ENCODE measurements at places on chromosomes 13 and 19.

GRCh38 chr13:38952827-38953226, 37.8 kb downstream of the STOML3 start:
- no peak for DNase-seq

- DNase-seq = no peak
Measured at GRCh38 chr13:104571893-104572229, 1505.6 kb upstream of the SLC10A2 start.

GRCh38 chr19:43723588-43723987, 7.7 kb downstream of the IRGC start:
- peak; percentile 19 for DNase-seq

DNA sequence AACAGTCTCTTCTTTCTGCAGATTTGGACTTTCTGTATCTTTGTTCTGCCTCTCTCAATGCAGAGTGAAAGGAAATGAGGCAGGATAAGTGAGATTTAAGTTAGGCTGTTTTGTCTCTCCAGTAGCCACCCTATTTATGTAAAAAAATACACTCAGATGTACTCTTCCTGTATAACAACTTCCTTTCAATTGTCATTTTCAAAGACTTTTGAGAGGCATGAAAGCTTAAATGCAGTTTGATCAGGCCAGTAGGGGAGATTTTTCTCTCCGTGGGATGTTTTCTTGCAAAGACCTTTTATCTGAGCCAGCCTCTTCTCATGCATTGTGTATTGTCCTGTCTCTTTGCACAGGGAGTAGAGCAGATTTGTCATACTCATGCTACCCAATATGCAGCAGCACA, 166.8 kb downstream of the SLITRK5 start:
- DNase-seq = no peak

- peak; percentile 8 for DNase-seq
Measured at GRCh38 chr13:80361883-80362327, 21.0 kb upstream of the SPRY2 start.

DNA sequence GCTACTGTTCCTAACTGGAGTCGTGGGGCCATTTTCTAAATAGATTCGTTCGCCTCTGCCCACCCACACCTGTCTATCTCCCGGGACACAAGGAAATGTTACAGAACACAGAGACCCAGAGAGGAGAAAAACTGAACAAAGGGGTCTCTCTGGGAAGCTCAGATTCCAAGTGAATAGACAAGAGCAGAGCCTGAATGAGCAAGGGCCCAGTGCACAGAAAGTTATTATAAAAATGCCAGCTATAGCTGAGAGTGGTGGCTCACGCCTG, 27.2 kb upstream of the FEM1A start:
- DNase-seq = no peak

GRCh38 chr19:13373599-13373998, 132.7 kb downstream of the CACNA1A start:
- no peak for DNase-seq

DNA sequence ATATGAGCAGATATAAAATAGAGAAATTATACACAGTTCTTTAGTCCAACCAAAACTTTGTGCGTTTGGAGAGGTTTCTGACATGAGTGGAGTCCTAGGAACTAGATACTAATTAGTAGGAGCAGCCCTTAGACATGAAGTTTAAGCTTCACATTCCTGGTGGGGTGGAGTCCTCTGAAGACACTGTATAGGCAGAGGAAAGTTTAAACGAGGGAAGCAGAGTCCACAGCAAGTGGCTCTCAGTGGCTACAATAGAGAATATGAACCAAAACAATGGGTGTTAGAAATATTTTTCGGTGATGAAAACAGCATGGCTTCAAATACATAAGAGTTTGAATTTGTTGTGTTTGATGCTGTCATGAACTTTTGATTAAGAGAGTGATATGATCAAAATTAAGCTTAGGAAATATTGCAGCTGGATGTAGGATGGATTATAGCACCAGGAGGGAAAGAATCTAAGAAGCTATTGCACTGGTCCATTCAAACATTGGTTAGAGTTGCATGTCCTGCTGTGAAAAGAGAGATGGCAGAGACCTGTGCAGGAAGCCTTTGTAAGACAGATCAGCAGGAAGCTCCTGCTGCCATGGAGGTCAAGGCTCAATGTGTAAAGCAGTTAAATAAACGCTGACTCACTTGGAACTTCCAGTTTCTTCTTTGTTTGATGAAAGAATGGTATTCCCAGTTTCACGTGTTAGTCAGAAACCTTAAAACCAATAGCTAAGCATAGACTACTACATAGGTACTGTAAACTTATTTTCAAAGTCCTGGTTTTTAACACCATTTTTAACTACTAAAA, 175.2 kb downstream of the TDRD3 start:
- peak; percentile 66 for DNase-seq

GRCh38 chr13:79354285-79354684, 51.8 kb downstream of the RBM26 start:
- no peak for DNase-seq

GRCh38 chr19:45908956-45909355, 5.6 kb downstream of the NANOS2 start:
- DNase-seq = peak; percentile 30

- DNase-seq = no peak
Measured at GRCh38 chr13:74142257-74142656, 8.1 kb upstream of the KLF12 start.

GRCh38 chr13:52345048-52345447, 60.9 kb downstream of the THSD1 start:
- DNase-seq = peak; percentile 15

DNA sequence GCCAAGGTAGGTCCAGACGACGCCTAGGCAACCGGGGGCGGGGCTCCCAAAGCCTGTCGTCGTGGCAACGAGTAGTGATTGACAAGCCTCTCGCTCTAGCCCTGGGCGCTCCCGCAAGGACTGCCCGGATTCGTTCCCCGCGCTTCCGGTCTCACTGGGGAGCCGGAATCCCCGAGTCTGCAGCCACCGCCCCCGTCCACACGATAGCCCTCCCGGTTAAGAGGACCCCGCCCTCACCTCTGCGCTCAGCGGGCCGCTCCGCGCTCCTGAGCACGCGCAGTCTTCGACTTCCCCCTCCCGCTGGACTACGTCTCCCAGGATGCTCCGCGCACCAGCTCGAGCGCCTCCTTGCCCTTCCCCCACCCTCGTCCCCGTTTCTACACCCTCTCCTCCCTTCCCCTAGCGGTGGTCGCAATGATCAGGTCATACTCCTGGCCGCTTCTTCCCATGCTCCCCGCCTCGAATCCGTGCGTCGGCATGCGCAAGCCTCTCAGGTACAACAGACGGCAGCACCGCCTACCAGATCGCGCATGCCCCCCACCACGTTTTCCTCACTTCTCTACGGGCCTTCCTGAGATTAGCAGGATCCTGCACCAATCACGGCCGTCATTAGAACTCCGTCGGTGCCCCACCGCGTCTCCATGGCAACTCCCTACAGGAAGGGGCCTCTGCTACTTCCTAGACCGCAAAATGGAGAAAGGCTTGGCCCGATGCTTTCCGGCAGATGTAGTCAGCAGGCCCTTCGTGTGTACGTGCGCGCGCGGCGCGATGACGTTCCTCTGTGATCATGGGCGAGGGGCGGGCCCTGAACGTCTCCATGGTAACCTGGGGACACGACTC, at the start of gene MZF1:
TSS of gene MZF1 (minus strand) at position 518 of the 840 bp plus-strand sequence. CDS start 1,946 bp downstream, outside the sequence.
- peak; percentile 100 for DNase-seq

GRCh38 chr13:49436890-49437289, 7.0 kb downstream of the CAB39L start:
- DNase-seq = peak; percentile 43

DNA sequence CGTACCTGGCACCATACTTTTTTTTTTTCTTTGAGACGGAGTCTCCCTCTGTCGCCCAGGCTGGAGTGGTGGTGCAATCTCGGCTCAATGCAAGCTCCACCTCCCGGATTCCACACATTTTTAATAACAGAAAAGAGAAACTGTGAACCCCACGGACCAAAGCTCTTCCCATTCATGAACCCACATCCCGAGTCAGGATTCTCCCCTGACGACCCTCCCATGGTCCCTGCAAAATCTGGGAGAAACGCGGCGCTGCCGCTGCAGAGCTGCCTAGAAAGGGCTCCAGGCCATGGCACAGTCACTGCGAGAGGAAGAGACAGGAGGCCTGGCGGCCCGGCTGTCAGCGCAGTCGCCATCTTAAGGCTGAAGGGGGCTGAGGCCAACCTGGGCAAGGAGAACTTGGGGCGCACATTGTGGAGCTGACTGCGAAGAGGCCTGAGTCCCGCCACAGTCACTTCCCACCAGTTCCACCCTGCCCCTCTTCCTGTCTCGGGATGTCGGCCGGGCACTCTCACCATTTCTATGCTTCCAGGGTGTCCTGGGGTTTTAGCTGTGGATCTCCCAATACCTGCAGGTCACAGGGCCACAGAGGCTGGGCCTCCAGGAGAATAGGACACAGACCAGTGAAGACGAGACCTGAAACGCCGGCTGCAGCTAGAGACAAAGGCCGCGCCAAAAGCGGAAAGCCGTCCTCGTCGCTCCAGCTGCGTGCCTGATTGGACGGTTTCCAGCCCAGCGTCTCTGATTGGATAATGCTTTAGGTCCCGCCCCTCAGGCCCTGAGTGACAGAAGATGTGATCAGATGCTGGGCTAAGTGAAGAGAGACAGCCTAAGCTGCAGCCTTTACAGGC, 71.0 kb downstream of the ZNF486 start:
- peak; percentile 92 for DNase-seq

DNA sequence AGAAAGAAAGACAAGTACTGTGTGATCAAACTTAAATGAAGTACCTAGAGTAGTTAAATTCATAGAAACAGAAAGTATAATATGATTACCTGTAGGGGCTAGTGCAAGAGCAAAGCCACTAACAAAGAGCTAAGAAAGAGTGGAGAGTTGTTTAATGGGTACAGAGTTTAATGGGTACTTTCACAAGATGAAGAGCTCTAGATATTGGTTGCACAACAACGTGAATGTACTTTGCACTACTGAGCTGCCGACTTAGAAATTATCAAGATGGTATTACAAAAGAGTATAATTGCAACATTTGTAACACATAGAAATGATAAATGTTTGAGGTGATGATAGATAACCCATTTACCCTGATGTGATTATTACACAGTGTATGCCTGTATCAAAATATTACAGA, 140.3 kb upstream of the GPC6 start:
- DNase-seq = no peak

GRCh38 chr19:30467239-30467638, 95.1 kb downstream of the ZNF536 start:
- no peak for DNase-seq

Data from EL (cell line).